ENCODE measurements at places on chromosomes 4 and X. TPM values are rescaled to one million over a fixed set of nuclear protein-coding genes. Genes with fewer than 3 reads are reported as not detected.

- H3K27ac ChIP-seq: peak overlapping the region; percentile 99
- peaks cover 35% of the 10 kb centered on the region for H3K4me1 ChIP-seq
- no peak for DNase-seq
- H3K36me3 ChIP-seq: no peaks in the 10 kb centered on the region
- peaks cover 2% of the 10 kb centered on the region for H3K27me3 ChIP-seq
These were observed 897 bp upstream of the FBXL5 start for GRCh38 chr4:15656038-15656470.

- H3K27ac ChIP-seq: no peak overlapping the region
- no peaks in the 10 kb centered on the region for H3K27me3 ChIP-seq
- H3K4me1 ChIP-seq: peaks cover 18% of the 10 kb centered on the region
- DNase-seq: no peak
- H3K4me3 ChIP-seq: no peak overlapping the region
- peaks cover 4% of the 10 kb centered on the region for H3K36me3 ChIP-seq
These were observed 104.8 kb upstream of the PDE5A start for GRCh38 chr4:119733431-119733830.

DNA sequence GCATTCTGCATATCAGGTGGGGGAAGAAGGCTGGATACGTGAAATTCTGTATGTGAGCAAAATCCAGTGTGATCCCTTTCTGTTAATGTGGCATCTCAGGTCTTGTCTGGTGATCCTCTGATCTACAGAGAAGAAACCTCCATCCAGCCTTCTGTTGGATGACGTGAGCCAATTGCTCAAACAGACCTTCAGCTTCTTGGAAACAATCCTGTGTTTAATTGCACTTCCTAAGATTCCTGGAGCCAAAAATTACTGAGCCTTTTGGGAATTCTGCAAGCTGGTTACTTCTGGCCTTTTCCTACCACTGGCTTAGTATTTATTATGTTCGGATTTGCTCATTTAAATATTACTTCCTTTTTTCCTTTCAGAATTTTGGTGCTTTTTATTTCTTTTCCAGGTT is 51.2 kb downstream of the TRIML1 start:
- H3K4me3 ChIP-seq: no peak overlapping the region
- H3K4me1 ChIP-seq: peaks cover 4% of the 10 kb centered on the region
- no peaks in the 10 kb centered on the region for H3K27me3 ChIP-seq
- no peaks in the 10 kb centered on the region for H3K36me3 ChIP-seq
- H3K27ac ChIP-seq: no peak overlapping the region
- no peak for DNase-seq

CLDN22 gene
- not detected for total RNA-seq

CRLF2 gene
- not detected for total RNA-seq

CENPI gene
- total RNA-seq: 19.5 TPM
